ENCODE measurements at places on chromosomes 1 and 21.

- no peak overlapping the region for H3K27ac ChIP-seq
- H3K27me3 ChIP-seq: no peaks in the 10 kb centered on the region
- no peak overlapping the region for H3K4me3 ChIP-seq
Observed at GRCh38 chr1:157495285-157495684, 57.0 kb downstream of the FCRL5 start.

DNA sequence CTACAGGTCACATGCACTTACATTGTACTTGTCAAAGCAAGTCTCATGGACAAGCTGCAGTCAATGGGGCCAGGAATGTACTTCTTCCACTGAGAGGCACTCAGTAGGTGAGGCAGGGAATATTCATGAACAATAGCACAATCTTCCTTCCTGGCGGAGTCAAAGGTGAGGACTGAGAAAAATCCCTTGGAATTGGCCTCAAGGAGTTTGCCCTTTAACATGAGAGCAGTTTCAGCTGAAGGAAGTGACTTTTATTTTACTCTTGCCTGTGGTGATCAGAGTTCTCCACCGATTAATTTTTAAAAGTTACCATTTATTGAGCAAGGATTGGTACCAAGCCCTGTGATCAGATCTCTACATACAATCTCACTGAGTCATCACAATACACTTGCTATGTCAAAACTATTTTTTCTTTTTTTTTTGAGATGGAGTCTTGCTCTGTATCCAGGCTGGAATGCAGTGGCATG, 11.2 kb upstream of the AK2 start:
- no peaks in the 10 kb centered on the region for H3K36me3 ChIP-seq
- no peaks in the 10 kb centered on the region for H3K27me3 ChIP-seq
- H3K27ac ChIP-seq: no peak overlapping the region
- no peaks in the 10 kb centered on the region for H3K4me1 ChIP-seq
- no peak for DNase-seq

DNA sequence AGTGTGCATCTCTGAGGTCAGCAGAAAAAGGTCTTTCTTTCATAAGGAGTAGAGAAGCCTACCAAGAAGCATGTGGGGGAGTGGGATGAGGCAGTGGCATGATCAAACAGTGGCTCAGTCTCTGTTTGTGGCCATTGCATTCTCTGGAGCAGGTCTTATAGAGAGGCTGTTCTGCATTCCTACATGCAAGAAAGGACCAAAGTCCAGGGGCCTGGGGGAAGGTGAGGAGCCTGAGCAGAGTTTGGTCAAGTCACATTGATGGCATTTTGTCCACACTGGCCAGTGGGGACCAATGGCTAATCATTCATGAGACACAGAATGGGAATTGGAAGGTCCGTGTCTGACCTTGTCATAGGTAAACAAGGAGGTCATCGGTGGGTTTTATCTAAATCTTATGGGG, 25.4 kb downstream of the MAP10 start:
- H3K4me1 ChIP-seq: no peaks in the 10 kb centered on the region
- H3K27me3 ChIP-seq: no peaks in the 10 kb centered on the region

- no peaks in the 10 kb centered on the region for H3K27me3 ChIP-seq
- H3K27ac ChIP-seq: no peak overlapping the region
- H3K4me3 ChIP-seq: no peak overlapping the region
- H3K4me1 ChIP-seq: peaks cover 19% of the 10 kb centered on the region
Observed at GRCh38 chr1:32074841-32075240, 2.1 kb downstream of the TMEM39B start.

DNA sequence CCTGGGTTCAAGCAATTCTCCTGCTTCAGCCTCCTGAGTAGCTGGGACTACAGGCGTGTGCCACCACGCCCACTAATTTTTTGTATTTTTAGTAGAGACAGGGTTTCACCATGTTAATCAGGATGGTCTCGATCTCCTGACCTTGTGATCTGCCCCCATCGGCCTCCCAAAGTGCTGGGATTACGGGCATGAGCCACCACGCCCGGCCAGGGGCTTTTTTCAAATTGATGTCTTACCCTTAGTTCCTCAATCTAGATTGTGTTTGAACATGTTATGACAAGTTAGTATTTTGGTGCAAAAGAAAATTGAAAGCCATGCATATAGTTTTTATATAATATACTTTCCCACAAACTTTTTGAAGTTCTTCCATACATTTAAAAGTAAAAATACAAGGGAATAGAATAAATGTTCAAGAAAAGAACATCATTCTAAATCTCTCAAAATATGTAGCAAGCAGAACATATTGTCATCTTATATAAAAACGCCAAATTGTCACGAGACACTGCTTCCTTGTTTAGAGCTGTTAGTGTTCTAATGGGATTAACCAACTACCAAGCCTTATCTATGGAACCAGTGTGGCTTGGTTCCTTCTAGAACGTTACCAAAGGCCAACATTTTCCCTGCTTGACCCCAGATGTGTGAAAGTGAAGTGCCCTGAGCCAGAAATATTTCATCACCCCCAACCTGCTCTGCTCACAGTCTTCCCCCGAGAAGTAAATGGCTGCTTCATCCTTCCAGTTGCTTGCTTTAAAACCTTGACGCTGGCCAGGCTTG, 9.5 kb upstream of the PLEKHM2 start:
- no peak for DNase-seq
- no peaks in the 10 kb centered on the region for H3K27me3 ChIP-seq
- H3K4me1 ChIP-seq: no peaks in the 10 kb centered on the region
- no peak overlapping the region for H3K4me3 ChIP-seq

- H3K27ac ChIP-seq: no peak overlapping the region
- H3K4me3 ChIP-seq: no peak overlapping the region
- peaks cover 81% of the 10 kb centered on the region for H3K36me3 ChIP-seq
Observed at GRCh38 chr1:160330119-160330518, 12.9 kb downstream of the COPA start.

DNA sequence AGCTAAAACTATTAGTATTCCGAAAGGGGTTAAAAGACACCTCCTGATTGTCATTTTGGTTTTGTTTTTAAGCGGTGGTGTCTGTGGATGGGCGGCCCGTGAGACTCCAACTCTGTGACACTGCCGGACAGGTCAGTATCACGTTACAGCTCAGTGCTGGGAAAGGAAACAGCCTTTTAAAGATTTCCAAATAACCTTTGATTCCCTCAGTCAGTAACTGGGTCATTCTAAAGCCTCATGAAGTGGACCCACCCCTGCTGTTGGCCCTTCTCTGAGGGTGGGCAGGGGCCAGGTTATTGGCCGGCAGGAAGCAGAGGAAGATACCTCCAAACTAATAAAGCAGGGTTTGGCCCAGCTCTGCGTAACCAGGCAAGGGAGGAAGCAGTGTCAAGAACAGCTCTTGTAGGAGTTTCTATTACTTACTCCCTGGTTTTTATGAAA, 2.3 kb downstream of the RHOU start:
- no peaks in the 10 kb centered on the region for H3K27me3 ChIP-seq
- no peak overlapping the region for H3K4me3 ChIP-seq
- DNase-seq: no peak
- peaks cover 18% of the 10 kb centered on the region for H3K4me1 ChIP-seq
- H3K36me3 ChIP-seq: peaks cover 5% of the 10 kb centered on the region
- H3K27ac ChIP-seq: peak overlapping the region; percentile 94

- peaks cover 28% of the 10 kb centered on the region for H3K4me1 ChIP-seq
- H3K4me3 ChIP-seq: no peak overlapping the region
- H3K27me3 ChIP-seq: no peaks in the 10 kb centered on the region
Observed at GRCh38 chr1:100396651-100397050, 44.3 kb downstream of the CDC14A start.

DNA sequence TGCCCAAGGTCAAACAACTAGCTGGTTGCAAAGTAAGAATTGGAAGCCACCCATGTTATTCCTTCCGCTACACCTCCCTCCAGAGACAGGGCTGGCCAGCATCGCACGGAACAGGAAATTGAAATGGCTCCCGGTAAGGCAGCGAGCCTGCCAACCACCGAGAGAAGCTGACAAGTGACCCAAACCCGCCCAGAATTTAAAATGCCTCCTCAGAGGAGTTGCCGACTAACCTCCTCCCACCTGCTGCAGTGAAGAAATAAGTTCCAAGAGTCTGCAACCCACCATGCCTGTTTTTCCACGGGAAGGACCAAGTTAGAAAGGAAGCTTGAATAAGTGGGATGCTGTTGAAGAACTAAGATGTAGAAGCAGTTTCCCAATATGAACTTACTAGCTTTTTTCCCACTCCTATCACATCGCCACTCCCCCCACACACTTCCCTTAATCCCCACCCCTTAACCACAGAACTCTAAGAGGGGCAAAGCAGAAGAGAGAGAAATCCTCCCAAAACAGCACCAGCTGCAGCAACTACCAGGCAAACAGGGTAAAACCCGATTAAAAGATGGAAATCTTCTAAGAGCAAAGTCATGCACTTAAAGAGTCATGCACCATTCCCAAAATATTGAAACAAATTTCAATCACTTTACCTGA, 78.6 kb downstream of the TIAM1 start:
- H3K27me3 ChIP-seq: no peaks in the 10 kb centered on the region
- no peaks in the 10 kb centered on the region for H3K36me3 ChIP-seq
- no peak overlapping the region for H3K4me3 ChIP-seq
- no peak overlapping the region for H3K27ac ChIP-seq
- DNase-seq: no peak

DNA sequence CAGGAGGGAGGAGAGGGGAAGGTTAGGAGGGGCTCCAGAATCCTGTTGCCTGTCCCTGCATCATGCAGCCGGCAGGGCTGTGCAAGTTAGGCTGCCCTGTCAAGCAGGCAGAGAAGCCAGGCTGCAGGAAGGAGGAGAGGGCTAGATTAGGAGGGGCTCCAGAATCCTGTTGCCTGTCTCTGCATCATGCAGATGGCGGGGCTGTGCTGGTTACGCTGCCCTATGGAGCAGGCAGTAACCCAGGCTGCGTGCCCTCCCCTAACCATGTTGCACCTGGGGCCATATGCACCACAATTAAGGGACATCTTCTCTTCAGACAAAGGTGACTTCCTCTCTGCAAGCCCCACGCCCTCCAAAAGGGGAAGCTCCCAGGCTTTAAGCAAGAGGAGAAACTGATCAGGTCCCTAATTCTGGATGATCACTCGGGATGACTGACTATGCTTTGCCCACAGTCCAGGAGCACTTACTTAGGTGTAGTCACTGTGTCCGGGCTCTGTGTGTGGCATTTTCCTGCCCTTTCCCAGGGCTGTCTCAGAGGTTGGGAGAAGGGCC, 457.4 kb downstream of the SETD4 start:
- no peak overlapping the region for H3K27ac ChIP-seq
- no peaks in the 10 kb centered on the region for H3K36me3 ChIP-seq
- no peaks in the 10 kb centered on the region for H3K4me1 ChIP-seq
- peak; percentile 8 for DNase-seq
- H3K27me3 ChIP-seq: no peaks in the 10 kb centered on the region
- no peak overlapping the region for H3K4me3 ChIP-seq

- no peak for DNase-seq
- no peak overlapping the region for H3K27ac ChIP-seq
- H3K4me3 ChIP-seq: no peak overlapping the region
- no peaks in the 10 kb centered on the region for H3K27me3 ChIP-seq
- peaks cover 5% of the 10 kb centered on the region for H3K36me3 ChIP-seq
Observed at GRCh38 chr1:201594575-201595245, 55.8 kb downstream of the NAV1 start.

DNA sequence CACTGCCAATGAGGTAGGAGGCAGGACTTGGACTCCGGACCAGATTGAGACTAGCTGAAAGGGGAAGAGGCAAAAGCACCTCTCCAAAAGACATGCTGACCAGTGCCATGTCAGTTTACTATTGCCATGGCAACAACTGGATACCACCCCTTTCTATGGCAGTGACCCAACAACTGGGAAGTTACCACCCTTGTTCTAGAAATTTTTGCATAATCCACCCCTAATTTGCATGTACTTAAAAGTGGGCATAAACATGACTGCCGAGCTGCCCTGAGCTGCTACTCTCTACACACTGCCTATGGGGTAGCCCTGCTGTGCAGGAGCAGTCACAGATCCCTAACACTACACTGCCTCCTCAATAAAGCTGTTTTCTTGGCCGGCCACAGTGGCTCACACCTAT, 19.0 kb upstream of the SLC6A9 start:
- H3K27me3 ChIP-seq: no peaks in the 10 kb centered on the region
- H3K4me3 ChIP-seq: no peak overlapping the region

DNA sequence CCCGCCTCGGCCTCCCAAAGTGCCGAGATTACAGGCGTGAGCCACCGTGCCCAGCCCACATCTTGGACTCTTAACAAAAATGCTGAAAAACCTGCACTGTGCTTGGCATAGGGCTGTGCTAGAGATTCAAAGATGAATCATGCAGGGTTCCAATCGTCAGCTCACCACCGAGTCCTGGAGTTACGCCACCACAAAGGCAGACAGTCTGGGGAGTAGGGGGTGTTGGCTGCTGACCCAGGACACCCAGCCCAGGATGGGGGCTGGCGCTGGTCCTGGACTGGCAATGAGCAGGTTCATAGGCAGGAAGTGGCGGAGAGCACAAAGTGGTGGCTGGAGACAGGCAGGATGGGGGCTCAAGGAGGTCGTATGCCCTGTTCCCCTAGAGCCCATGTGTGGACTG, 16.0 kb downstream of the PSRC1 start:
- no peaks in the 10 kb centered on the region for H3K36me3 ChIP-seq
- no peak for DNase-seq
- no peak overlapping the region for H3K27ac ChIP-seq
- H3K4me3 ChIP-seq: no peak overlapping the region
- no peaks in the 10 kb centered on the region for H3K27me3 ChIP-seq

DNA sequence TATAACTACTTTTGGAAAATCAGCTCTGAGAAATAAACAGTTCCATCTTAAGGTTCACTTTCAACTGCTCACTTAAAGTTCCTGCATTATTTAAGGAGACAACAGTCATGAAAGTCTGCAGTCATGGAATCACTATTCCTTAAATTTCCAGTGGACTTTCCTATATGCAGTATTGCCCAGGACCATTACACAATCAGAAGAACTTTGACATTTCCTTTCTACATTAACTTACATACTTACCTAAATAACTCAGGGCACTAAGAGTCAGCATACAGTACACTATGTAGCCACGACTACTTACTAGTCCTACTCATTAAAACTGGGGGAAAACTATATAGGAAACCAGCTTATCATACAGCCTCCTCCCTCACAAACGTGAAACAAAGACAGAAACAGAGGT, 220.1 kb downstream of the SLC45A1 start:
- H3K4me1 ChIP-seq: peaks cover 8% of the 10 kb centered on the region
- no peaks in the 10 kb centered on the region for H3K27me3 ChIP-seq
- no peak overlapping the region for H3K27ac ChIP-seq
- DNase-seq: no peak

DNA sequence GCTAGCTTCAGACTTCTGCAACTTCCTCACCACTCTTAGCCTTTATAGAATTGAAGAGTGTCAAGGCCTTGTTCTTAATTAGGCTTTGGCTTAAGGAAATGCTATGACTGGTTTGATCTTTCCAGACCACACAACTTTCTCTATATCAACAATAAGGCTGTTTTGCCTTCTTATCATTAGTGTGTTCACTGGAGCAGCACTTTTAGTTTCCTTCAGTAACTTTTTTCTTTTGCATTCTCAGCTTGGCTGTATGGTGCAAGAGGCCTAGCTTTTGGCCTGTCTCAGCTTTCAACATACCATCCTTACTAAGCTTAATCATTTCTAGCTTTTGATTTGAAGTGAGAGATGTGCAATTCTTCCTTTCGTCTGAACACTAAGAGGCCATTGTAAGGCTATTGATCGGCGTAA, 8.6 kb downstream of the PRKACB start:
- H3K27me3 ChIP-seq: no peaks in the 10 kb centered on the region
- no peak overlapping the region for H3K27ac ChIP-seq
- no peaks in the 10 kb centered on the region for H3K36me3 ChIP-seq
- H3K4me3 ChIP-seq: no peak overlapping the region
- DNase-seq: no peak

GRCh38 chr1:152886085-152886484, 8.0 kb downstream of the SMCP start:
- H3K27me3 ChIP-seq: no peaks in the 10 kb centered on the region
- H3K27ac ChIP-seq: no peak overlapping the region
- DNase-seq: no peak
- no peaks in the 10 kb centered on the region for H3K4me1 ChIP-seq
- H3K4me3 ChIP-seq: no peak overlapping the region

All from upper lobe of left lung (tissue), 6 donors.